ENCODE measurements at places on chromosomes 6 and 20.

GRCh38 chr6:106247733-106248132 is 77.8 kb downstream of the ATG5 start:
- DNase-seq = no peak

GRCh38 chr20:50618537-50618936 is 72.8 kb downstream of the RIPOR3 start:
- no peak for DNase-seq

- no peak for DNase-seq
Observed at GRCh38 chr20:60016406-60016805, 58.2 kb downstream of the CDH26 start.

DNA sequence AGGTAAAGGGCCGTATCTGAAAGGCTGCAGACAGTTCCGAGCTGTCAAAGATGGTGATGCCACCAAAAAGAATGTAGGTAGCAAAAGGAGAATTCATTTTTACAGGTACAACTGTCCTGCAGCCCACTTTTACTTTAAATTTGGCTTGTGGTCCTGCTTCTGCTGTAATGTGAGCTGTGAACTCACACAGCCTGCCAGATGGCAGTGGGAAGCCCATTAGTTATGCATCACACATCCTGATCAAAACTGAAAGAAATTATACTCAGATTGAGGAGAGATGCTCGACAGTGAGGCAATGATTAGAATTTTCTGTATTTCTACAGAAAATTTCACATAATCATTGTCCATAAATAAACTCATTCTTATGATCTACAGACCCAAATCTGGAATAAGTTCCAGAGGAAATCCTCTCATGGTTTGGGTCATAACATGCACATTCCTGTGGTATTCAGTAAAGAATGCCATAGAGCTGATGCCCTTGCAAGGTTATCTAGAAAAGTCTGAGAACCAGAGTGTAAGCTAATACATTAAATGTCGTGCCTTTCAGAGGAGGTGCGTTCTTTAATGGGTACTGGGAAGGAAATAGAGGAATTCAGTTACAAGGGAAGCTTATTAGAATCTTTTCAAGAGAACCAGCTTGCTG is 23.9 kb upstream of the E2F3 start:
- no peak for DNase-seq

- DNase-seq = no peak
Observed at GRCh38 chr6:106974999-106975737, 639 bp upstream of the CD24 start.

- DNase-seq = no peak
Observed at GRCh38 chr20:1891263-1892118, 3.7 kb upstream of the SIRPA start.

DNA sequence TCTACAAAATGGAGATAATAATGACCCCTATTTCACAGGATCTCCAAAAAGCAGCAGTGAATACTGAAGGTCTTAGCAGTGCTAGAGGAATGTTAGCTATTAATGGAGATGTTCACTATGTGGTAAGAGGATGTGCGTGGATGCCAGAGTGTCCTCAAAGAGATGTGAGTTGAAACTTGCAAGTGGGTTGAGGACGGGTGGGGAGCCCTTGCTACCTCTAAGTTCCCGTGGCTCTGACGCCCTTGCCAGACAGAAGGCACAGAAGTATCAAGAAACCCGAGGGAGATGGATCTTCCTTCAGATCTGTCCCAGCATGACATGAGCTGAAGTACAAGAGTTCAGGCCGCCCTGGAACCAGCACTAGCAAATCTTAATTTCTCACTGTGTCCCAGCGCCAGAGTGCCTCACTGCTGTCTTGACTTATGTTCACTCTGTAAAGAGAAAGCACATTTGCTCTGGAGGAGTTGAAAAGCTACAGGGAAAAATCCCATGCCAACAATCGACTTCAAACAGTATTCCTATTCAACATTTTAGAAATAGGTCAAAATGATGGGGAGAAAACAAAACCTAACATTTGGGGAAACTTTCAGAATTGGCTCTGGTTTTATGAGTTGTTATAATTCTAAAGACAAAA is 59.5 kb downstream of the FYN start:
- no peak for DNase-seq

- no peak for DNase-seq
Observed at GRCh38 chr6:96721227-96721626, 116.0 kb downstream of the GPR63 start.

DNA sequence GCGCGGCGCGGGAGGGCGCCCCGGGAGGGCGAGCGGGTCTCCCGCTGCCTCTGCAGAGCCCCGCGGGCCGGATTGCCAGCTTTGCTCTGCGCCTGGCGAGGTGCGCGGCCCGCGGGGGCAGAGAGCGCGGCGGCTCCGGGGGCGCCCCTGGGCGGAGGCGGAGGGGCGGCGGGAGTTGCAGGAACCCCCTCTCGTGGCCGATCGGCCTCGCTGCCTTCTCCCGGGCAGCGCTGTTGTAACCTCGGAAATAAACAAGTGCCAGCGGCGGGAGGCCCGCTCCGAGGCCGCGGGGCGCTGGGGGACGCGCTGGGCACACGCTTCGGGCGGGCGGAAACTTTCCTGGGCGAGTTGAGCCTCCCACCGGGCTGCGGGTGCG is 1.2 kb downstream of the CDH4 start:
- no peak for DNase-seq

- no peak for DNase-seq
Observed at GRCh38 chr20:10250902-10251301, 32.3 kb downstream of the SNAP25 start.

- no peak for DNase-seq
Observed at GRCh38 chr6:144637541-144637940, 352.4 kb downstream of the UTRN start.

- DNase-seq = no peak
Observed at GRCh38 chr6:134170844-134171243, 118.4 kb upstream of the SLC2A12 start.

GRCh38 chr20:39910536-39910935 is 778.5 kb downstream of the MAFB start:
- DNase-seq = no peak

GRCh38 chr6:143676437-143677045 is 1.2 kb upstream of the PHACTR2 start:
- no peak for DNase-seq

DNA sequence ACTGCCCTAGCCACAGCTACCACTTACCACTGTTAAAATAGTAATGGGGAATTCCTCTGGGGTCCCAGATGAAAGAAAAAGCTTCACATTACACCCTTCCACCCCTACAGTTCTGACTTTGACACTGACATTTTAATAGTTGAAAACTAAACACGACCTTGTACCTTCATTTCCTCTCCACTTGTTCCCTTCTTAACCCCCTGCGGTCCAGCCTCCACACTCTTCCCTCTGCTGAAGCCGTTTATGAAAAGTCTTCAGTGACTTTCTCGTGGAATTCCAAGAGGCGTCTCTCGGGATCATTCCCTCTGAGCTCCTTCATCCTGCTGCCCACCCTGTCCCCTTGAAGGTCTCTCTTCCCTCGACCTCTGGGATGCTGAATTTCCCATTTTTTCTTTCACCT is 36.6 kb upstream of the TIAM2 start:
- DNase-seq = no peak

DNA sequence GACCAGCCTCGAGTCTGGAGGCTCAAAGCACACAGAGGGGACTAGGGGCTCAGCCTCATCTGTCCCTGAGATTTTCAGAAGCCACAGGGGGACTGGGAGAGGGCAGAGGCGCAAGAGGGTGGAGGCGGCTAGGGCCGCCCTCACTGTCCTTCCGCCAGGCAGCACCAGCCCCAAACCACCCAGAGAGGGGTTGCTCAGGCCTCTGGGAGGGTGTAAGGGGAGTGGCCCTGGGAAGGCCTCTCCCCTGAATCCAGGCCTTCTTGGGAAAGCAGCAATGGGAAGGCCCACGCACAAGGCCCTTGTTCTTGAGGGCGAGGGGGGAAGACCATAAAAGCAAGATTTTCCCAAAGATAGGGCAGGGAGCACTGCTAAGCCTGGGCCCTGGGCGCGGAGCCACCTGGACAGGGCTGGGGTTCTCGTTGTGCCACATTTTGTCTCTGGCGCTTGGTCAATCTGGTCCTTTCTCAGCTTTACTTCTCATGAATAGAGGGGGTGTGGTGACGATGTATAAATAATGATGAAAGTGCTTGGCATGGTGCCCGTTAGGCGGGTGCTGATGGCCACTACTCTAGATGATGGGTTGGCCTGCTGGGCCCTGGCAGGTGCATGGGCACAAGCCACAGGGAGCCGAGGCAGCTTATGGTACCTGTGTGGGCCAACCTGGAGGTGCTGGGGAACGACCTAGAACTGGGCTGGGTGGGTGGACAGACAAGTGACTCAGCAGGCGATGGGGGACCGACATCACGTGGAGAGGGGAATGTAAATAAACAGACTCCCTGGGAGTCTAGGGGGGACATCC is 4.8 kb downstream of the SAMD10 start:
- DNase-seq = no peak

GRCh38 chr20:4873396-4873795 is 127.9 kb downstream of the SLC23A2 start:
- DNase-seq = no peak

DNA sequence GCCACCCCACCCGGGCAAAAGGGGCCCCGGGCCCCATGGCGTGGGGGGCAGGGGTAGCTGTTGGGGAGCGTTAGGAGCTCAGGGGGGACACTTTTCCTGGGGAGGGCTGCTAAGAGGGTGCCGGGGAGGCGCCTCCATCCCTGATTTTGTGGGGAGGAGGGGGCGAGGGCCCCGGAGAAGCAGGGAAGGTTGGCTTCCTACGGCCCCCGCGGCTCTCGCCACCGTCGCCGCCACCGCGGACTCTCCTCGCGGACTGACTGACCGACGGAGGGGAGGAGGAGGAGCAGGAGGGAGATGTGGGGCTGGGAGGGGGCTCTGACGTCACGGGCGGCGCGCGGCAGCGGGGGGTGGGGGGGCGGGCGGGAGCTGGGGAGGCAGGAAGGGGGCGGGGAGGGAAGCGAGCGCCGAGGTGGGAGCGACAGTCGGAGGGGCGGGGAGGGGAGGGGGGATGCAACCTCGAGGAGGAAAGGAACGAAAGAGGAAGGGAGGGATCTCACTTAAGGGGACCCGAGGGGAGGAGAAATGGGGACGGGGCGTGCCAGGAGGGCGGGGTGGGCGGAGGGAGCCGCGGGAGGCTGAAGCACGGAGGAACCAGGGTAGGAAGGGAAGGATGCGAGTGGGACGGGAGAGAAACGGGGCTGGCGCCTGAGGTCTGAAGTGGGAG is 5.1 kb downstream of the GABBR1 start:
- DNase-seq = peak; percentile 28

DNA sequence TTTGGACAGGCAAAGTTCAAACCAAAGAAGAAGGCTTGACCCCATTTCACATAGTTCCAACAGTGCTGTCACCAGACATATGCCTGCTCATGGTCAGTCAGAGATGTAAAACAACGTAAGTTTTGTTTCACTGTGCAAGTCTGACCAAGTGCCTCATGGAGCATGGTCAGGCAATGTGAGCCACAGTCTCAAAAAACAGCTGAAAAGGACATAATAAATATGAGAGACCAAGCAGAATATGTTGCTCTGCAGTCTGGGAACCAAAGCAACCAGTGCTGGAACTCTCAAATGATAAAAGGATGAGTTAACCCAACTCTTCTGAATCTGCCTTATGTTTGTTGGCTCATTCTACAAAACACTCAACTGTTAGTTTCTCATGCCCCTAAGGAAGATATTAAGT is 39.9 kb upstream of the DST start:
- no peak for DNase-seq

DNA sequence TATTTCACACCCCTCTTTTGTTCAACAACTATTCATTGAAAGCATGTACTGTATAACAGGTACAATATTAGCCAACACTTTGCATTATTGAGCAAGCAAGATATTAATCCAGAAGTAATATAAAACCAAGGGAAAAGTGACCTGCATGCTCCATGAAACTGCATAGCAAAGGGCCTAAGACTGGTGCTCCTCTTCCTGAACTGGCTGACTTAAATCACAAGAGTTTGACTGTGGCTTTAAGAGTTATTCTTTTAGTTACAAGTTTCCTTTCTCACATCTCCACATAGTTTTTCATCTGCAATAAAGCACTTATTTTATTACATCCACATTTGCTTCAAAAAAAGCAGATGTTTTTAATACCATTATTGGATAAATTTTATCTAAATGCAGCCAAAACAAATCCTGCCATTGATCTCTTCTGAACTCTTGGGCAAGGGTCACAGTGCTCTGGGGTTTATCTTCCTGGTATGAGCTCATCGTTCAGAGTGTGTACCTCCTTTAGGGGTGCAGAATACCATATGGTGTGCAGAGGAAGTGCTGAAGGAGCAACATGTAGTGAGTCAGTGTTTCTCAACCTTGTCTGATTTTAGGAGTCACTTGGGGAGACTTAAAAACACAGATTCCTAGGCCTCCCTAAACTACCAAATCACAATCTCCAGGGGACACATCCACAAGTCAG is 1225.9 kb upstream of the MAP3K7 start:
- no peak for DNase-seq

DNA sequence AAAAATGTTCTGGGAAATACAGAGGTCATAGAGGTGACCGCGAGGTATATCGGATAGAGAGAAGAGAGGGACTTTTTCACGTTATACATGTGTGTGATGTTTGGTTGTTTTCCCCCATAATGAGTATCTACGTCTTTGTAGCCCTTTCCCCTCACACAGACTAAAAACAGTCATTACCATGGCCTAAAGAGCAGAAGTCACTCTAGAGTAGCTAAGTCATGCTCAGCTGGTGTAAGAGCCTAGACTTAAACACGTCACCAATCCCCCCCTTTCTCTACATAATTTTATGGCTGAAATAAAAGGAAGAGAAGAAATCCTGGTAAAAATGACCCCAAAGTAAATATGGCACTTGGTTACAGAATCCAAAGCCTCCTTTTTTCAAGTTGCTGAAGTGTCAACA is 6.0 kb upstream of the BEND3 start:
- no peak for DNase-seq

DNA sequence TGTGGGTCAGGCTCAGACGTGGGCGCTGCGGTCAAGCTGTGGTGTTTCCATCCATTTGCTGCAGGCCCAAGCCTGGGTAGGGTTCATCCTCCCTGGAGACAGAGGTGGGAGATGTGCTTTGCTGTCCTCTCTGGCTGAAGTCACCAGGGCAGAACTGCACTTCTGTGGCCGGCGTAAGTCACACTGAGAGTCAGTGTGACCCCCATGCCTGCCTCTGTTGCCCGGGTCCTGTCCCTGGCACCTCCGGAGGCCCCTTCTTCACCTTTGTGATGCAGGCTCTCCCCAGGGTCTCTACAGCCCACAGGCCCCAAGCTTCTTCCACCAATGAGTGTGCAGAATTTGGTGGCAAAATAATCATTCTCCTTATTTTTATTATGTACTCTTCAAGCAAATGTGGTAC is 53.8 kb upstream of the DACT2 start:
- no peak for DNase-seq

GRCh38 chr20:44479643-44480042 is 4.0 kb downstream of the TTPAL start:
- no peak for DNase-seq

DNA sequence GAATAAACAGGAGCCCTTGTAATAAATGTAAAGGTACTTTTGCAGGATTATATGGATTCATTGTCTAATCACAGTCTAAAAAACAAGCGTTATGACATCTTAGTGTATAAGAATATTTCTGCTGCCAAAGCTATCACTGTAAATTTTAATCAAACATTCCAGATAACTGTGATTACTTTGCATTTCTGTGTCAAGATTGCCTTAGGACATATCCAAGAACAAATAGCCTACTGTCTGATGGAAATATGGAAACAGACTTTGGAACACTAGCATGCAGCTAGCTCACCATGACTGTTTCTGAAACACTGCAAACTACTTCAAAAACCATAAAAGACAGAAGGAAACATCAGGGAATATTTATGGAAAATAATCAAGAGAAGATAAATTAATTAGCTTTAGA is 248.7 kb upstream of the ASCC3 start:
- DNase-seq = no peak
